Suppressor macrophage treated with lipopolysaccharide for 1 hour (primary cell): ENCODE measurements at places on chromosomes 7 and 10.
A peak's percentile ranks its signal among the peaks of the same experiment; 100 is the strongest.

DNA sequence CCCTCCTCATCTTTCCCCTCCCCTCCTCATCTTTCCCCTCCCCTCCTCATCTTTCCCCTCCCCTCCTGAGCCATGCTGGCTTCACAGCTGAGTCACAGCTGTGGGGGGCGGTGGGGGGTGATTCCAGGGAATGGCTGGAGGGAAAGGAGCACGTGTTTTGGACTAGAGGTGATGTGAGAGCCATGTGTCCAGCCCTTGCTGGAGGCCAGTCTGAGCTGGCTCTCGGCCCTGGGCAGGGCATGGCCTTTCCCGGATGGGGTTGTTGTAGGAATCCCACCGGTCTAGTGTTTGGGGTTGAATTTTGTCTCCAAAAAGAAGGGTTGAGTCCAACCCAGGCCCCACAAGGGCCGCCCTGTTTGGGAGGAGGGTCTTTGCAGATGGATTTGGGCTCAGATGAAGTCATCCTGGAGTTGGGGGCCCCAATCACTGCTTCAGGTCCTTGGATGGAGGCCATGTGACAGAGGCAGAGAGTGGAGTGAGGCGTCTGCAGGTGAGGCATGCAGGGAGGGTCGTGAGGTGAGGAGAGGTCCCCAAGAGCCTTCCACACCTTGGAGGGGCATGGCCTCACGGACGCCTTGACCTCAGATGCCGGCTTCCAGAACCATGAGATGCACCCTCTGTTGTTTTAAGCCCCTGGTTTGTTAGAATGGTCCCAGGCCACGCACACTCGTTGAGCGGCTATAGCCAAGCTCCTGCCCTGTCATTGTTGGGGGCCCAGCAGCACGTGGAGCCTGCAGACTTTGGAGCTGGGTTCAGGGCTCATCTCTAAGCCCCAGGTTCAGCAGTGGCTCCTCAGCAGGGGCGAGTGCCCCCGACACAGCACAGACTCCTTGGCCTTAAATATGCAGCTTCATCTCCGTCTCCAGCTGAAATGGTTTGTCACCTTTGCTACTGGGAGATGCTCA is 101.6 kb downstream of the DNAJB6 start:
- no peak for DNase-seq

GRCh38 chr7:139034855-139035585 is 822 bp downstream of the ZC3HAV1L start:
- DNase-seq = no peak

DNA sequence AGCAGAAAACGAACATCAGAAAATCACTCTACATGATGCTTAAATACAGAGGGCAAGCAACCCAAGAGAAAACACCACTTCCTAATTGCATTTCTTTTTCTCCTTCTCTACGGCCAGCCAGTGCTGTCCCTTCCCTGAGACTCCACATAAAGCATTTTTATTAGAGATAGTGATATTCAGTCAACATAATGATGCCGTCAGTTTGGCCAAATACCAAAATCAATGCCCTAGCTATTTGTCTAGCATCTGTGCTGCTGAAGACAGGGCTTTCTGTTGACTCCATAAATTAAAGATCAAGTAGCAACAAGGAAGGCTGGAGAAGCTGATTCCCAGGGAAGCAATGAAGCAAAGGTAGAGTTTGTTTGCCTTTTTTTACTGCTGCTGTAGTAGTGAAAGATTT is 1024.9 kb downstream of the REEP3 start:
- no peak for DNase-seq

DNA sequence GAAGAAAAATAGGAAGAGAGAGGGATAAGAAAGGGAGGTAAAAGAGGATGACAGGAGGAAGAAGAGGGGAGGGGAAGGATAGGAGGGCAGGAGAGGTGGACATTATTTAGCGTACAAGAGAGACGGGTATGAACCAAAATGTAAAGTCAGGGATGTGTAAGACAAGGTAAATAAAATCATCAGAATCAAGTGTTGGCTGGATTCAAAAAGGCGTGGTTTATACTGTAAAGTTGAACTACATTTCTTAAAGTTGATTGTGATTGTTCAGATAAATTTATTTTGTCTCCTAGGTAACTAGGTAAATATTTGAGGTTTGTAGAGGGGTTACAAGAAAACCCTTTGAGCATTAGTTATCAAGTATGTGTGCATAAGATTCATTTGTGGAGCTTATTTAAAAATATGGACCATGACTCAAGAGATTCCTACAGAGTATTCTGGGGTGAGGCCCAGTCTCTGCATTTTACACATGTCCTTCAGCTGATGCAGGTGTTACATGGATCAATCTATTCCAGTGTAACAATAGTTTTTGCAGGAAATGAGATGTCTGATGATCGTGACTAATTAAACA is 512.1 kb upstream of the MBL2 start:
- no peak for DNase-seq

GRCh38 chr7:14073988-14074387 is 84.5 kb upstream of the ETV1 start:
- DNase-seq = no peak

GRCh38 chr10:77620731-77621130 is 16.9 kb downstream of the KCNMA1 start:
- DNase-seq = peak; percentile 57

- DNase-seq = no peak
Observed at GRCh38 chr7:26723129-26723528, 141.3 kb downstream of the SKAP2 start.

GRCh38 chr7:76513817-76514799 is 3.8 kb downstream of the UPK3B start:
- DNase-seq = no peak

GRCh38 chr10:117418121-117418520 is 42.9 kb upstream of the PDZD8 start:
- DNase-seq = no peak

GRCh38 chr10:59678884-59679301 is 30.8 kb downstream of the SLC16A9 start:
- peak; percentile 21 for DNase-seq

DNA sequence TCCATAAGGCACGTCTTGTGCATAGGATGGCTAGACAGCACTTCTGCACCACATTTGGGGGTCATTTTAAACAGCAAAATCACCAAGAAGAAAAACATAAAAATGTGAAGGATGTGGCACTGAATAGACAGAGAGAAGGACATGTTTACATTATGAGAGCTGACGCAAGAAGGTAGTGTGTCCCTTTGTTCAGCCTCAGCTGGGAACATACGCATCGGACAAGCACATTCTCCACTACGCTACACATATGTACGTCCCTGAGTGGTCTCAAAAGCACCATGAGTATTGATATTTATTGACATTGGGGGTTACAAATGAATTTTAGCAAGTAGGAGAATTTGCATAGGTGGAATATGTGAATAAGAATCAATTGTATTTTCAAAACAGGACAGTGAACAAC is 20.2 kb downstream of the DDC start:
- DNase-seq = no peak

DNA sequence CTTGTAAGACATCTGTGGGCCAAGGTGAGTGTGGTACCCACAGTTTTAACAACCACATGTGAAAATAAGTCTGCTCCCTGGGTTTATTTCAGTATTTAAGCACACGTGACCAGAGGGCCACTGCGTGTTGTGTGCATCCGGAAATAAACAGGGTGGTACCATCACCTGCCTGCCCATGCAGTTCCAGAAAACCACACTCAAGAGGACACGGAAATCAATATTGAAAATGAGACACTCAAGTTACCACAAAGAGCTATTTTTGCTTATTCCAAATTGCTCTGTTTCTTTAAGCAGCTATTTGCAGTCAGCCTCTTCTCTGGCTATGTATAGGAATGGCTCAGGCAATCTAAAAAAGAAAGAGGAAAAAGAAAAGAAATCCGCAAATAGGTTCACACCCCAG is 71.8 kb upstream of the LOXL4 start:
- DNase-seq = no peak
